ENCODE measurements at places on chromosomes 6 and 20.

DNA sequence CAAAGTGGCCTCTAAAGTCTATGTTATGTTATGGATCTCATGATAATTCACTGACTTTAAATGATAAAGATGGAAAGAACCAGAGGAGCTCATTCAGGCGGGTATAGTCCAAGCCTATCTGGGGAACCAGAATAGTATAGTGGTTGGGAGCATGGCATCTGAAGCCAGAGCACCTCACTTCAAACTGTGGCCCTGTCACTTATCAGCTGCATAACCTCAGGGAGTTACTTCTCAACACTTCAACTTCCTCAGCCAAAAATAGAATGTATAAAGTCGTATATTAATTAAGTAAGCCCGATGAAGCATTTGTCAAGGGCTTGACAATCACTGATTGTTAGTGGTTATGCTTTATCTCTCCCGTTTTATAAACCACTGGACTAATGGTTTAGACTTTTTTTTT lies 112.7 kb downstream of the RTN4IP1 start:
- no peak for DNase-seq

GRCh38 chr6:154993026-154993425 lies 2.1 kb upstream of the TIAM2 start:
- no peak for DNase-seq

GRCh38 chr6:87697581-87698546 lies 4.2 kb downstream of the AKIRIN2 start:
- peak; percentile 53 for DNase-seq

GRCh38 chr6:62075869-62076268 lies 210.2 kb downstream of the KHDRBS2 start:
- DNase-seq = no peak

DNA sequence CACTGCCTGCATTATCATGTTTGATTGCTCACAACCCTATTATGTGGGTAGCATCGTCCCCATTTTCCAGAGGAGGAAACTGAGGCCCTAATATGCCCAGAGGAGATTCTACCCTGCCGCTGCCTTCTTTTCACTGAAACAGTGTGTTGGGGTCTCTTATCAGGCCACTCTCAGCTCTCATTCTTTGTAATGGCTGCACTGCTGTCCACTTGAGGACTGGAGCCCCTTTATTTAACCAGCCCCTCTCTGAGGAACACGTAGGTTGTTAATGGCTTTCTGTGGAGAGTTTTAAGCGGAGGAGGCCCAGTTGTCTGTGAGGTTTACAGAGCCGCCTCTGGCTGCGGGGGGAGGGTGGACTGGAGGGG lies 32.5 kb downstream of the SRC start:
- DNase-seq = no peak

DNA sequence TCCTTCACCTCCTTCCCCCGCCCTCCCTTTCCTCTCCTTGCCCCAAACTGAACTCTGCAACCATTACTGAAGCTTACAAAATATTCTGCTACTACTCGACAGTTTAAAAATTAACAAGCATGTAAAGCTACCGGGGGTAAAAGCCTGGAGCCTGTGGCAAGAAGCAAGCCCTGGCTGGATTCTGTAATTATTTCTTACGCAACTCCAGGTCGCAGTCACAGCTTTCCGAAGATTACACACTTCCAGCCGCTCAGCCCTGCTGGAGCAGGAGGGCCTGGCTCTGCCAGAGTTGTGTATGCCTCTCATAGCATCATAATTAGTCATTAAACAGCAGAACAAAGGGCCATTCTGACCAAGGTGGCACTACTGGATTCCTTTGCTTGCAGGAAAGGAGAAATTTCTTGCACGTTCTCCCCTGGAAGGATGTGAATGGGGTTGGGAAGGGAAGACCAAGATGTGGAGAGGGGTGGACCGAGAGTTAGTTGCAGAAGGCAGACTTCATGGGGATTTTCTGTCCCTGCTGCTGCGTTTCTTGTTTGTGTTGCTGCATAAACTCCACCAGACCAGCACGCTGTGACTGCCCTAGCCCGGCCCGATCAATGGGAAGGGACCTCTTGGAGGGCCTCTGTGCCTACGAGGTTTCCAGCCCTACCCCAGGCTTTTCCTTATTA lies 23.6 kb downstream of the FOXQ1 start:
- DNase-seq = no peak

DNA sequence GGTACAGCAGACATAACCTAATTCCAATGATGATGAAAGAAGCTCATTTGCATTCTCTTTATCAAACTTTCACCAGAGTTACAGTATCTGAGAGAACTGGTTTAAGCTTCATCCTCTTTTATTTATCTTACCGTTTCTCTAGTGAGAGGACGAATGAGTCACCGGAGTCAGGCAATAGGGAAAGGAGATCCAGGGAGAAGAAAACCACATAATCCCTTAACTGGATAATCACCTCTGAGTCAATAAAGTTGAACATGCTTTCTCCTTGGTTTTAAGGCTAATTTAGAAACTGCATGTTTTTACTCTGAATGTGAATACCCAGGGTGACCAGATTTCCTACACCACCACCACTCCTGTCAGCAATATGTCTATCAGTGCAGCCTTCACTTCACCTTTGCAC lies 313.7 kb upstream of the TBX18 start:
- DNase-seq = no peak

- no peak for DNase-seq
Measured at GRCh38 chr20:47622118-47622665, 120.5 kb downstream of the NCOA3 start.

GRCh38 chr20:33466303-33466646 lies 22.7 kb upstream of the SNTA1 start:
- DNase-seq = no peak

DNA sequence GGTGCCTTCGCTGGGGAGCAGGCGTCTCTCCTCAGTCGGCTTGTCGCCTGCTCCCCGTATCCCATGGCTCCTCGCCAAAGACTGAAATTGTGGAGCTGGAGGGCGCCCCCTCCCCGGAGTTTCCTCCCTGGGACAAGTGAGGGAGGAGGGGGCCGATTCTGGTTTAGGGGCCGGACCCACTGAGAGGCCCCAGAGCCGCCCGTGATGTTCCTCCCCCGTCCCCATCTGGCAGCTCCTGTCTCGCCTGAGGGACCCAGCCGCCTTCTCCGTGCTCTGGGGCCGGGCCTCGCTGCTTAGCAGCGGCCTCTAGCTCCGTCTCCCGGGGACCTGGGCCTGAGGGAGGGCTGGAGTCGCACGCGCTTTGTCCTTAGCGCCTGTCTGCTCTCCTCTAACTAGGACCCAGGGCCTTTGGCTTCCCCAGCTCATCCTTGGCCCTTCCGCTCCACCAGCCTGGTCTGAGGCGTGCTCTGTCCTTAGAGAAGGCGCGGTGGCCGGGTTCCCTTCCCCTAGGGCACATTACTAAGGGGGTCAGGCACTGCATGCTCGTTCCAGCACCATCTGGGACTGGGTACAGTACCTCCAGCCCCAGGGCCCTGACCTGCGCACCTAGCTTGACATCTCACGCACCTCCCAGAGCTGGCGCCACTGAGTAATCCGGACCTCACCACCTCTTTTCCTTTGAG lies 29.7 kb downstream of the SLC12A5 start:
- DNase-seq = no peak

- DNase-seq = no peak
Measured at GRCh38 chr6:149580880-149581279, 14.7 kb downstream of the GINM1 start.

DNA sequence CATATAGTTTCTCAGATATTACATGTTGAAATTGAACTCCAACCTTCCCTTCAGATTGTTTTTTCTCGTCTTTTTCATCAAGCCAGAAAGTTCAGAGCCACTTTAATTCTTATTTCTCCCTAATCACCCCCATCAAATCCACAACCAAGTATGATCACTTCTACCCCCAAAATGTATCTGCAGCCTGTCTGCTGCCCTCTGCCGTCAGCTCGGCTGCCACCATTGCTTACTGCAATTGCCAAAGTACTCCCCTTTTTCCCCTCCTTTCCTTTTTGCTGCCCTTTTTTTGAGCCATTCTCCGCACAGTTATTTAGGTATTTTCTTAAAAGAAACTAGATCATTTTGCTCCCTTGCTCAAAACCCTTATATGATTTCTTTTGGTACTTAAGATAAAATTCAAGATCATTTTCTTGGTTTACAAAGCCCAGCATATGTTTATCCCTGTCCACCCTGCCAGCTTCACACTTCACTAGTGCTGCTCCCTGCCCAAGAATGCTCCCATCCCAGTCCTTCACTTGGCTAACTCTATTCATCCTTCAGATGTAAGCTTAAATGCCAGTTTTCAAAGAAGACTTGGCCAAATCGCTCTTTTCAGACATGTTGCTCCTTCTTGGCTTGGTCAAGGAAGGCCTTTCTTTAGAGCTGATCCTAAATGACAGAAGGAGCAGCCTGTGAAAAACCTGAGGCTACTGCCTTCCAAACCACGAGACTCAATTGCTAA lies 63.7 kb downstream of the SH3BGRL2 start:
- no peak for DNase-seq

DNA sequence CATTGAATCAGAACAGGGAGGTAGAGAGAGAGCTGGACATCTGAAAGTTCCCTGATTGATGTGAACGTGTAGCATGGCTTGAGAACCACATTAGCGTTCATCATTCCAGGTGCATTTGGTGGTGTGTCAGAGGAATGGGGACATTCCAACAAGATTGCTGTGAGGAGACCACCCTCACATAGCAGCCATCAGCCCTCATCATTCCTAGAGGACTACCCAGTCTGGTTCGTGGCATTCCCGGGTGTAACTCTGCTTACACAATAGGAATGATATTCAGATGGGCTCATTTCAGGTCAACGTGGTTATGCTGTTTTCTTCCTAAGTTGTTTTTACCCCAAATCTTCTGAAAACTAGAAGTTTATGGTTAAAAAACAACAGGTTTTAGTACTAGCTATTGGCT lies 62.2 kb upstream of the KLHL31 start:
- no peak for DNase-seq

GRCh38 chr20:62792182-62792939 lies 3.9 kb upstream of the MRGBP start:
- DNase-seq = no peak

DNA sequence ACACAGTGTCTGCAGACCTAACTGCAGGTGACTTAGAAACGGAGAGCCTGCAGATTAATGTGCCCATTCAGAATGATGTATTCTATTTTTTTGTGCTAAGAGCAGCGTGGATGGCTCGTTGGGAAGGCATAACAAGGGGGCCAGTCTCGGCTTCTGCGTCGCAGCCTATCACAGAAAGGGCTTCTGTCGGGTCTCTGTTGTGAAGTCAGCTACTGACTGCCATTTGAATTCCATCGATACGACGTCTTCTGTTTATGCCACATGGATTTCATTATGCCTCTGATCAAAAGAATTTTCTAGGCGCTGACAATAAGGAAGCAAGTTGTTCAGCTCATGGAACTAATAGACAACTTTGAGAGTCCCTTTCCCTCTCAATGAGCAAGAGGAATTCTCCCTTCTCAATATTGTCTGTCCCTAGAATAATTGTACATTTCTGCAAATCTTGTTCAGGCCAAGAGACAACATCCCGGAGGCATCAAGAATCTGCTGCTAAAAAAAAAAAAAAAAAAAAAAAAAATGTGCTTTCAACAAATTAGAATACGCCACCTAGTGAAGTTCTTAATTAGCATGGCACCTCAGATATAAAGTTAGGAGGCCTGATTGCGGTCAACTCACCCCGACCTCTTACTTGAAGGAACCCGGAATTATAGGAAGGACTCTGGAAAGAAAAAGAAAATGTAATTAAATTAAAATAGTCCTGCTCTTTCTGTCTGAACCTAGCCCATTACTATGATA lies 223.9 kb downstream of the TSHZ2 start:
- no peak for DNase-seq

DNA sequence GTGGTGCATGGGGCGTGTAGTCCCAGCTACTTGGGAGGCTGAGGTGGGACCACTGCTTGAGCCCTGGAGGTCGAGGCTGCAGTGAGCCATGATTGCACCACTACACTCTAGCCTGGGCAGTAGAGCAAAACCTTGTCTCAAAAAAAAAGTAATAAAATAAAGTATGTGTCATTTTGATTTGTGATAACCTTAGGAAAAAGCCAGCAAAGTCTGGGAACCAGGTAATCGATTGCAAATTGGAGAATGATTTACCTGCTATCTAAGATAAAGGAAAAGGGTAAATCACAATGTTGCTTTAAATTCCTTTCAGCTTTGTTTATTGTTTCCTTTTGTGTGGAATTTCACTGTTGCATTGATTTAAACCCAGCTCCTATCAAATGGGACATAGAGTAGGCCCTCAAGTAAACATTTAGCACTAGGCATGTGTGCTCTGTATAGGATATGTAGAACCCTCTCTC lies 59.0 kb downstream of the SGK1 start:
- DNase-seq = no peak

- DNase-seq = no peak
Measured at GRCh38 chr6:97572943-97573342, 289.9 kb upstream of the MMS22L start.

GRCh38 chr6:106667022-106667402 lies 37.6 kb downstream of the QRSL1 start:
- no peak for DNase-seq
